ENCODE measurements at places on chromosomes 2 and 18.

DNA sequence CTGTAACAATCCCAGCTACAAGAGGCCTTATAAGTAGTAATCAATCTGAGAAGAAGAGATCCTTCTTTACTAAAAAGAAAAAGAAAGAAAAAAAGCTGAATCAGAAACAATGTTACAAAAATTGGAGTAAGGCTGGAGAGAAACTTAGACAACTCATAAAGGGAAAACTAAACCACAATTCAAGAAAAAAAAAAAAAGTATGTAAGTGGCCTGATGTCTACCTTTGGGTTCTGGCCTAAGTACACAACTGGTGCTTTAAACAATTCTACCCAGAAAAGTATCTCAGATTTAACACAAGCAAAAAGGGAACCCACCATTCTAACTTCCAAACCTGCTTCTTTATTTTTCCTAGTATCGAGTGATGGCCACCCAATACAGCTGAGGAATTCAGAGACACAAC is 45.3 kb downstream of the ZNF521 start:
- no peak for DNase-seq

- no peak for DNase-seq
Observed at GRCh38 chr2:129008055-129008880, 689.6 kb upstream of the HS6ST1 start.

- peak; percentile 20 for DNase-seq
Observed at GRCh38 chr2:127103243-127104165, 3.5 kb downstream of the BIN1 start.

GRCh38 chr2:199455545-199456382 is 2.0 kb downstream of the SATB2 start:
- DNase-seq: peak; percentile 27

All from heart left ventricle (tissue), 16 donors.